ENCODE measurements at places on chromosomes 7 and 10.

DNA sequence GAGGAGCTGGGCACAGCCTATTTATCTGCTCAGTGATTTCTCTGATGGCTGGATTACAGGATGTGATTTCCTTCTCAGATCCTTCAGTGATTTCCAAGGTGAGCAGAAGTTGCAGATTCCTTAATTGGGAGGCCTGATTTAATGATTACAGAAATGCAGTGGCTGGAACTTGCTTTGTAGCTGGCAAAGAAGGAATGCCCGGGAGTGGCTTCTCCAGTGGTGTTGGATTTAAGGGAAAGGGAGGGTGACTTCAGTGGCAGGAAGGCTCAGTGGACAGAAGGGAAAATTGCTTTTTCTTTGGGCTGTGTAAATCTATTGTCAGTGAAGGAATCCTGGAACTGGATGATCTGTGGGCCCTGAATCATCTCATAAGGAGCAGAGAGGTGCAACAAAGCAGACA is 5.1 kb downstream of the SORCS3 start:
- no peak for DNase-seq

GRCh38 chr10:127243490-127244272 is 47.3 kb upstream of the INSYN2A start:
- no peak for DNase-seq

DNA sequence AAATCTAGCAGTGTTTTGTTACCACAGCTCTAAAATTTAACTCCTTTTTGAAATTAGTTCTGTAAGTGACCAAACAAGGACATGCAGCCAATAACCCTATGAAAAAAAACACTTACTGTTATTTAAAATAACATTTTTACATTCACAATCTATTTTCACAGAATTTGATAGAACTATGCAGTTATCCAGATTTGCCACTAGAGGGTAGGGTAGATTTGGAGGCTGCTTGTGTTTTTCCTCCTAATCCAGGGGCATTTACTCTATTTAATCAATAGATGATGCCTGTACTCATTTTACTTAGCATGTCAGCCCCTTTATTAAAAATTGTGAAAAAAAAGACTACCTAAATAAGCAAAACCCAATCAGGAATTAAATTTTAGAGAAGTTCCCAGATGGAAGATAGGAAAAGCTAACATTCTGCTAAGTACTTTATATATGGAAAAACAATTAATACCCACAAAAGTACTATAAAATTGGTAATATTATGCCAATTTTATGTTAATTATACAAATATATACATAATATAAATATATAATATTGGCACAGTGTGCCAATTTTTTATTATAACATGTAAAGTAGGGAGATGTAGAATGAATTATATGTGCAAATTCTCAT is 18.1 kb upstream of the LIPK start:
- DNase-seq, result no peak

DNA sequence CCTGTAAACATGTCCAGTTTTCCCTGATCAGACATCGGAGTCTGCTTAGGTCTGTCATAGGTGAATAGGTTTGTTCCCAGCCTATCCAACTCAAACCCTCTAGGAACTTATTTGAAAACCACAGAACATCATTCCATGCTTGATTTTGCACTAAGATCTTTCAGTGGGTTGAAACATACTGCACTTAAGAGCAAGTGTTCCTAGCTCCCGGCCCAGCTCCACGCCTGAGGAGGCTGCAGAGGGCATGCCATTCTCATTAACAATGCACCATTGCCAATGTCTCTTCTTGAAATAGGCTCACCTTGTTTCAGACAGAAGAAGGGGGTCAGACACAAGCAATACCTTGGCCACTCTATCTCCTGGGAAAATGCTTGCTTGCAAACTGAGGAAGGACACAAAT is 78.0 kb upstream of the EGR2 start:
- DNase-seq, result no peak

GRCh38 chr7:71886046-71886445 is 526.1 kb downstream of the CALN1 start:
- no peak for DNase-seq

DNA sequence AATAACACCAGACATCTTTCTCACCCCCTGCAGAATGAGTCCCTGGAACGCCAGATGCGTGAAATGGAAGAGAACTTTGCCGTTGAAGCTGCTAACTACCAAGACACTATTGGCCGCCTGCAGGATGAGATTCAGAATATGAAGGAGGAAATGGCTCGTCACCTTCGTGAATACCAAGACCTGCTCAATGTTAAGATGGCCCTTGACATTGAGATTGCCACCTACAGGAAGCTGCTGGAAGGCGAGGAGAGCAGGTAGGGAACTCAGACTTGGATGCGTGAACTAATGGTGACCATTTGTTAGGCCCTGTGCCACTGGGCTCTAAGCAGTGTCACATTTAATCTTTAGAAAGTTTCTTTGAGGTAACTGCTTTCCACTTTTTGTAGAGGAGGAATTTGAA is 7.1 kb downstream of the VIM start:
- DNase-seq, result no peak

DNA sequence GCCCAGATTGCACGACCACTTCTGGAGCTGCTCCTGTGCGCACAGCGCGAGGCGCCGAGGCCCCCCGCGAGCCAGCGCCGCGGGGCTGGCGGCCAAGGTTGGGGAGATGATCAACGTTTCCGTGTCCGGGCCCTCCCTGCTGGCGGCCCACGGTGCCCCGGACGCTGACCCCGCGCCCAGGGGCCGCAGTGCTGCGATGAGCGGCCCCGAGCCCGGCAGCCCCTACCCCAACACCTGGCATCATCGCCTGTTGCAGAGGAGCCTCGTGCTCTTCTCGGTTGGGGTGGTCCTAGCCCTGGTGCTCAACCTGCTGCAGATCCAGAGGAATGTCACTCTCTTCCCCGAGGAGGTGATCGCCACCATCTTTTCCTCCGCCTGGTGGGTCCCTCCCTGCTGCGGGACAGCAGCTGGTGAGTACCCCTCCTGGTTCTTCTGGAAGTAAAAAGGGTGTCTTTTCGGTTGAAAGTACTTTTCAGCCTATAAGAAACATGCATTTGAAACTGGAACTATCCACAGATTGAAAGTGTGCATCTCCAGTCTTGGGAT is 683 bp downstream of the INSIG1 start:
- peak; percentile 20 for DNase-seq

DNA sequence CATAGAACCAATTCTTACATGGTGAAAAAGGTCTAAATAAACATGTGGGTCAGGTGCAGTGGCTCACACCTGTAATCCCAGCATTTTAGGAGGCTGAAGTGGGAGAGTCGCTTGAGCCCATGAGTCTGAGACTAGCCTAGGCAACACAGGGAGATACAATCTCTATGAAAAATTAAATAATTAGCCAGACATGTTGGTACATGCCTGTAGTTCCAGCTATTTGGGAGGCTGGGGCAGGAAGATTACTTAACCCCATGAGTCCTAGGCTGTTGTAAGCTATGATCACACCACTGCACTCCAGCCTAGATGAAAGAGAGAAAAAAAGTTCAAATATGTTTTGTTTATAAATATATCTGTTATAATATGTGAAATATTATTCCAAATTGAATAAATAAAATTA is 643.6 kb downstream of the IPMK start:
- no peak for DNase-seq

- DNase-seq, result no peak
Observed at GRCh38 chr10:95538412-95538811, 22.8 kb downstream of the SORBS1 start.

DNA sequence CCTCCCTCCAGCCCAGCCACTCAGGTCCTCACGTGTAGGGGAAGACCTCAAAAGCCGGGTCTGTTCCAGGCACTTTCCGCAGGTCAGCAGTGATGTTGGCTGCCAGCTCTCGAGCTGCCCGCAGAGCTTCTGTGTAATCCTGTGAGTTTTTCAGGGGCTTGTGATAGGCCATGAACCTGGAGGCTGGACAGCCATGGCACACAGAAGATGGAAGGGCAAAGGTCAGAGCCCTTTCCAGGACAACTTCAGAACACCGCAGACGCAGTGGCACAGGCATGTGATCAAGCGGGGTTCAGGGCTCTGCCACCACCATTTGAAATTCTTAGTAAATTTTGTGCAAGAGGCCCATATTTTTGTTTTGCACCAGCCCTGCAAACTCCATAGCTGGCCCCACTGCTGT is 24.0 kb downstream of the NPC1L1 start:
- DNase-seq, result no peak

DNA sequence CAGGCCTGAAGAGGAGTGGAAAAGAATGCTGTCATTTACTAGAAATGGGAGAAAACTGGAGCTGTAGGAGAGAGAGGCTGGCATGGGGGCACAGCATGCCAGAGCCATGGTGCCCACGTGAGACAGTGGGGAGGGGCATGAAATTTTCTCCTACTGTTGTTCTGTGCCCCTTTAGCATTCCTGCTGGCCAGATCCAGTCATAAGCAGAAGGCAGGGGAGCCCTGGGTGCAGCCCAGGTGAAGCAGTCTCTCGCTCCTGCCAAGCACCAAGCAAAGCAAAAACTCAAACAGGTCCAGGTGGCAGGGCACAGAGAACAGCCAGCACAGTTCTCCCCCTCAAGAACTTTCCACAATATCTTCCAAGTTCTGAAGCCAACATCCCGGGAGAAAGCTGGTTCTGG is 383.2 kb downstream of the TCERG1L start:
- DNase-seq, result no peak

DNA sequence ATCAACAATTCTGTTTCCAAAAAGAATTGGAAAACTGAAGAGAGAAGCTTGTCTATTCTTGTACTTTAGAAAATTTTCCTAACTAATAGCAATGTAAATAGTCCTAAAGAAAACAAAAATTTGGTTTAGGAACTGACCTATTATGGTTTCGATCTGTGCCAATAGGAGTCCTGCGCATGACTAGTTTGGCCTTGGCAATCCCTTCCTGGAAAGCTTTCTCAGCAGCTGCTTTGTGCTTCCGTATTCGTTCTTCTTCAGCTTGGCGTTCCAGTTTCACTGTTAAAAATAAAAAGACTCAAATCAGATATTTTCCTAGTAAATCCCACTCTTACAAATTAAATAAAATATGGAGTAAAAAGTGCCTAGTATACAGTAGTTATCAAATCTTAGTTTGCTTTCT is 36.6 kb downstream of the FZD9 start:
- DNase-seq, result no peak

DNA sequence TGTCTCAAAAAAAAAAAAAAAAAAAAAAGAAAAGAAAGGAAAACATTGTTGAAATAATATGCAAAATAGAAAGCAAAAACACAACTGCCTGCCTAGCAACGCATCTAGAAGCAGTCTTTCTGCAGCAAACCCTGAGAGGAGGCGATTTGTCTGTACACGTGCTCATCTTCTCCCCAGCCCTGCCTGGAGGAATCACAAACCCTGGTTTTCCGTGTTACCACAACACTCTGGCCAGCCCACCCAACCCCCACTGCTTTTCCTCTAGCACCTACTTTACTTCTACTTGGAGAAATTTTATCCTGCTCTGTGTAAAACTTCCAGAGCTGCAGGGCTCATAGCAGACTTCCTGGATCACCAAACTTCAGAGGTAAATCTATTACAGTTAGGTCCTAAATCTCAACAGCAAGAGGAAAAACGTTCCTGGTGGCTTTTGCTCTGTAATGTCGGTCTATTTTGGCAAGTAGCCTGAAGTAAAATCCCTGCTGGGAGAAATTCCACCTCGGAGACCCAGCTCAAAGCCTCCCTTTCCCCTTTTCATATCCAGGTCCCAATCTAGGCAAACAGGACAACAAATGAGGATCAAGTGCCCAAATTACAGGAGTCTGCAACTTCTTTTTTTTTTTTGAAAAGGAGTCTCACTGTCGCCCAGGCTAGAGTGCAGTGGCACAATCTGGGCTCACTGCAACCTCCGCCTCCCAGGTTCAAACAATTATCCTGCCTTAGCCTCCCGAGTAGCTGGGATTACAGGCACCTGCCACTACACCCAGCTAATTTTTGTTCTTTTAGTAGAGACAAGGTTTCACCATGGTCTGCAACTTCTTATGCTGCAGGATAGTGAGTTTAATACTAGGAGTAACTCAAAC is 91.6 kb downstream of the DNMBP start:
- no peak for DNase-seq

DNA sequence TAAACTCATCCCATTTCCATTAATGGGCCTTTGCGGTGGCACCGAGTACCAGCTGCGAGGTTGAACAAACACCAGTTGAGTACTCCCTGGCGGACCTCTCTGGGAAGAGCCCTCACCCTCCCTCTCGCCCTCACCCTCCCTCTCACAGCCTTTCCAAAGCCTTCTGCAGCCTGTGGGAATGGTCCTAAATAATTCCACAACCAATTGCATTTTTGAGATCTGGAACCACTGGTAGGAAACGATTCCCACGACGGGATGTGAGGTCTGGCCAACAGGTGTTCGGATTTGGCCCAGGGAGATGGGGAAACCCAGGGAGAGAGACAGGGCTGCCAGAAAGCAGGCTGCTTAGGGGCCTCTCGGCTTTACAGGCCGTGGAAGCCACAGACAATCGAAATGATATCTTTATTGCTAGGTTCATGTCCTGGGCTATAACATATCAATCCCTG is 5.3 kb downstream of the PTF1A start:
- no peak for DNase-seq

DNA sequence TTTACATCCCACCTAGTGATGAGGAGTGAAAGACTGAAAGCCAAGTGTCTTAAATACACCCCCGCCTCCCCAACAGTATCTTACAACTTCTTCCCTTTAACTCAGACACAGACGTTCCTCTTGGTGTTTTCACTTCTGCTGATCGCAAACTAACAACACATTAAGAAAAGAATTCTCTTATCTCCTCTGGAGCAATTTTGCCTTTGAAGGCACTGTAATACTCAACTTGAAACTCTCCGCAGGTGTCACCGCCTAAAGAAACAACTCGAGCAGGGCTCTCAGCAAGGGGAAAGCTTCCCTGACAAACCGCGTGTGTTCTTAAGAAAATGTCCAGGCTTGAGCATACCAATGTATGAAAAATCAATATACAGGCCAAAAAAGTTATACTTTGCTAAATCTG is 452 bp downstream of the SEMA3C start:
- no peak for DNase-seq

GRCh38 chr10:52318136-52318701 is 4.1 kb downstream of the DKK1 start:
- no peak for DNase-seq

GRCh38 chr7:47576031-47576865 is 5.7 kb downstream of the TNS3 start:
- DNase-seq, result no peak

- DNase-seq, result no peak
Observed at GRCh38 chr7:128954830-128955802, 17.4 kb downstream of the IRF5 start.

DNA sequence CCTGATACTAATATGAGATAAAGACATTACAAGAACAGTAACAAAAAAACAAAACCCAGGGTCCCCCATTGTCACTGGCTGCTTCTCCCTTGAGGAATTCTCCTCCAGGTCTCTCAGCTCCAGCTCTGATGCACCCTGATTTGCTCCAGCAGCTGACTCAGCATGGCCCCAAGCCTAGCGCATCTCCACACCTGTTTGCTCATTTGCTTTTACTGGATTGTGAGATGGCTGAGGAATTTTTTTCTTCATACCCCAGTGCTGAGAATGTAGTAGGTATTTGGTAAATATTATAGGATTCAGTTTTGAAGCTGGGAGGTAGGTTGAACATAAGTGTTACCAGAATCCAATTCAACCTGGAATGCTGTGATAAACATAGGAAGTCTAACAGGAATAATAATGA is 171.9 kb downstream of the PKD1L1 start:
- no peak for DNase-seq

GRCh38 chr7:977326-978048 is 2.1 kb upstream of the COX19 start:
- no peak for DNase-seq

GRCh38 chr10:65861249-65861648 is 1064.6 kb upstream of the LRRTM3 start:
- no peak for DNase-seq

Measured in activated naive CD4-positive, alpha-beta T cell treated with anti-CD3 and anti-CD28 coated beads, Interleukin-2, amount 50 U/mL, for 16 hours (primary cell).